ENCODE measurements at places on chromosomes 1 and 21. TPM values are rescaled to one million over a fixed set of nuclear protein-coding genes. Genes with fewer than 3 reads are reported as not detected.

- DNase-seq, result no peak
Observed at GRCh38 chr21:45109831-45110492, 35.6 kb downstream of the ADARB1 start.

The SMIM12 gene
- total RNA-seq, result 57.7 TPM

DNA sequence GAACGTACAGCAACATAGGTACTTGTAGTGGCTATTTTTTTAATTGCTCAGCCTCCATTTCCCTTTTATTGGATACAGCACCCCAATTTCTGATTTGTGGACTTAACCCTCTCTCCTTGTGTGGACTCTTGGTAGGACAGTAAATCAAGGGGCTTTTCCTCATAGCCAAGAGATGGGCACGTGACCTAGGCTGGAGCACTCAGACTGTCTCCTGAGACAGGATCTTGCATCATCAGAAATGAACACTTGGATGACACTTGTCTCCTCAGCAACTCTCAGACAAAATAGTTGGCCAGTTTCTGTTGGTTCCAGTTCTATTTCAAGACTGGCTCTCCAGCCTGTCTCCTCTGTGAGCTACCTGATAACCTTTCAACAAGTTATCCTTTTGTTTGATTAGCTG is 112.9 kb upstream of the ZNF678 start:
- no peak for DNase-seq

DNA sequence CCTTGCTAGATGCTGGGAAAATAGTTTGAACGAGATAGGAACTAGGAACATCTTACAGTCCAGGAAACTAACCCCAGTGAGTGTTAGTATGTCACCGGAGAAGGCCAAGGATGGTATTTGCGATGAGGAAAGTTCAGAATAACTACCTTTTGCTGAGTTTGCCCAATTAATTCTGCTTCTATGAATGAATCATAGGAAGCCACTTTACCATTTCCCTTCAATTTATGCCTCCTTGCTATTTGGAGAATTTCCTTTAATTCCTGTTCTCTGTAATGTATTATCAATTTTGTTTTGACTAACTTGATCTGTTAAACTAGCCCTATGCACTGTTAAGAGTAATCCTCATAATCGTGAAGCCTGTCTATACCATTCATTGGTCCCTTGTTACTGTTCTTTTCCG is 40.7 kb upstream of the HLX start:
- DNase-seq, result no peak

The CFAP45 gene
- total RNA-seq, result not detected

Data from Caki2 (cell line).